ENCODE measurements at places on chromosomes 5 and 9. TPM values are rescaled to one million over a fixed set of nuclear protein-coding genes. Genes with fewer than 3 reads are reported as not detected.

Gene NDUFS4
- total RNA-seq, result 63.9 TPM

GRCh38 chr5:51397996-51398395, 14.7 kb downstream of the ISL1 start:
- H3K27ac ChIP-seq, result no peak overlapping the region
- DNase-seq, result no peak
- no peaks in the 10 kb centered on the region for H3K4me1 ChIP-seq
- no peaks in the 10 kb centered on the region for H3K36me3 ChIP-seq

DNA sequence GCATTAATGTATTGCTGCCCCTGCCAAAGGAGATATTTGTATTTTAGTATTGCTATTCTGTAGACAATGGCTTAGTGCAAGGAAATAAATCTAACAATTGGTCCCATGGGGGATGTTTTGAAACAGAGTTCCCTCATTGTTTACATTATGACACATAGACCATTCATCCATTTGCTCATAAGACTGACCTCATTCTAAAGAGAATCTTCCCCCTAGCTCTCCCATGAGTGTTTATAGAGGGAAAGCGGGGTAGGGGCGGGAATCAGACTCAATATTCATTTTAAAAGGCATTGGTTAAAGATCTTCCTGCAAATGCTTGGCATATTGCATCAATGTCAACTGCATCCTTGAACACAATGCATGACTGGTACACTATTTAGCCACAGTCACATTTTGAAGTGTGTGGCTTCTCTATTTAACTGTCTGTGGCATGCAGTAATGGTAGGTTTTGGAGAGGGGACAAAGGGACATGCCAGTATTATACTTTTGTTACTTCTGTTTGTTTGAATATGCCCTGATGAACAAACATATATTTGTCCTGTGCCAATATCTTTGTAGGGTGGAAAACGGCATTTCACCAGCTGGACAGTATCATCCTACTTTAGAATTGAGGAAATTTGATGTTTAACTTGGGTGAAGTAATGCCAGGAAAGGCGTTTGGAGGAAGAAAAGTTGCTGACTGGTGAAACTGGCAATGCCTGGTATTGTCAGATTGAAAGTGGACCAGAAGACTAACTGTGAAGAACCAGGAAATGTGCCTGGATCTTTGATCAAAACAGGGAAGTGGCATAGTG, 84.1 kb upstream of the MEGF10 start:
- H3K4me1 ChIP-seq, result no peaks in the 10 kb centered on the region
- no peaks in the 10 kb centered on the region for H3K27me3 ChIP-seq
- no peak for DNase-seq
- H3K4me3 ChIP-seq, result no peak overlapping the region
- H3K36me3 ChIP-seq, result no peaks in the 10 kb centered on the region

DNA sequence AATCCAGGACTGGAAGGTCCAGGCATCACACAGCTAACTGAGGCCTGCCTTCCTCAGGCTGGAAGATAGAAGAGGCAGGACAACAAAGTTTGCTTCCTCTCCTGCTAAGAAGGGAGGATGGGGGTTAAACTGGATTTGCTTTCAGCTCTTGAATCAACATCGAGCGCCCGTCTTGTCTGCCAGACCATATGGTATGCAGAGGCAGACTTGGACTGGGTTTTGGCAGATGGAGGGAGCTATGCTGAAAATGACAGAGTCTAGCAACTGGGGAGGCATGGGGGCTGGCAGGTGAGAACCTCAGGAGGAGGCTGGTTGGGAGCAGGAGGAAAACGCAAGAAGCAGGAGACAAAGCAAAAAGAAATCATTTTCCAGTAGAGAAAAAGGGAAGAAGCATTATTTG, 289.5 kb upstream of the IL12B start:
- H3K36me3 ChIP-seq, result no peaks in the 10 kb centered on the region
- H3K4me1 ChIP-seq, result no peaks in the 10 kb centered on the region
- no peak overlapping the region for H3K4me3 ChIP-seq
- H3K27ac ChIP-seq, result no peak overlapping the region

Gene HNRNPH1
- total RNA-seq, result 626 TPM

- no peak overlapping the region for H3K4me3 ChIP-seq
- H3K36me3 ChIP-seq, result no peaks in the 10 kb centered on the region
- no peak for DNase-seq
- no peaks in the 10 kb centered on the region for H3K27me3 ChIP-seq
- H3K27ac ChIP-seq, result no peak overlapping the region
- H3K4me1 ChIP-seq, result peaks cover 29% of the 10 kb centered on the region
These were observed 135.0 kb downstream of the HSD17B3 start for GRCh38 chr9:96167011-96167410.

Gene GABRB2
- 4.7 TPM for total RNA-seq

GRCh38 chr9:126788046-126788445, 16.8 kb upstream of the ZBTB43 start:
- H3K36me3 ChIP-seq, result no peaks in the 10 kb centered on the region
- no peak overlapping the region for H3K4me3 ChIP-seq

Measured in testis (tissue), 5 donors.